ENCODE measurements at places on chromosomes 4 and X.

DNA sequence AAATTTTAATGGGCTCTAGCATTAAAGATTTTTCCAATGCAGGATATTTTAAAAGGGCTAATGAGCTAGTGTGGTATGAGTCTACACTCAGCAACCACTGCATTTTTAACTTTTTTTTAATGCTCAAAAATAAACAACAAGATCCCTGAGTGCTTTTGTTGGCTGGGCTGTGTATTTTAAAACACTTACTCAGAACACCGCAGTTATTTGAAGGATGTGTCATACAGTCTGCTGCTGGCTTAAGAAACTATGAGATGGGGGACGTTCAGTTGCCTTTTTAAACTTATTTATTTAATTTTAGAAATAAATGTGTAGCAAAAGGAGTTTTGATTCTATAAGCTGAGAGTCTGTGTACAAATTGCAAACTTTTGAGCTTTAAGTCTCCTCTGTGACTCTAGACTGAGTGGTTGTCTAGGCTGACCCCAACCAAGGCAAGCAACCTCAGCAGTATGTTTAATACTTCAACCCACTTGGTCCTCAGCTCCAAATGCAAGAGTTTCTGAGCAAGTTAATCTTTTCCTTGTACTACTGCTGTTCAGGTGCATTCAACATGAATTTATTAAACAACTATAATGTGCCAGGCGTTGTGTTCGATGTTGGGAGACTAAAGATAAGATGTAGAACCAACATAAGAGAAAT lies 278.6 kb upstream of the DIPK2B start:
- no peak for DNase-seq

- no peak for DNase-seq
These were observed 21.4 kb downstream of the MFAP3L start for GRCh38 chr4:170004651-170005295.

DNA sequence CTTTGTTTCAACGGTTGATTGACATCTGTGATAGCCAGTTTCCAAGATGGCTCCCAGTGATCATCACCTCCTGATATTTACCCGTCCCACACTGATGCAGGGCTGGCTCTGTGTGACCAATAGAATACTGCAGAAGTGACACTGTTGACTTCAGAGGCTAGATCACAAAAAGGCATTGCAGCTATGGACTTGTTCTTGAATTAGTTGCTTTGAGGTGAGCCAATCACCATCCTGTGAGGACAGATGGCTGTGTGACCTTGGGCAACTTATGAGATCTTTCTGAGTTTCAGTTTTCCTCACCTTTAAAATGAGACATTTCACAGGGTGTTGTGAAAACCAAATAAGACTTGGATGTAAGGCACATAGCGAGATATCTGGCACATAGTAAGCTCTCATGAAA lies 1.8 kb upstream of the GPR82 start:
- no peak for DNase-seq

DNA sequence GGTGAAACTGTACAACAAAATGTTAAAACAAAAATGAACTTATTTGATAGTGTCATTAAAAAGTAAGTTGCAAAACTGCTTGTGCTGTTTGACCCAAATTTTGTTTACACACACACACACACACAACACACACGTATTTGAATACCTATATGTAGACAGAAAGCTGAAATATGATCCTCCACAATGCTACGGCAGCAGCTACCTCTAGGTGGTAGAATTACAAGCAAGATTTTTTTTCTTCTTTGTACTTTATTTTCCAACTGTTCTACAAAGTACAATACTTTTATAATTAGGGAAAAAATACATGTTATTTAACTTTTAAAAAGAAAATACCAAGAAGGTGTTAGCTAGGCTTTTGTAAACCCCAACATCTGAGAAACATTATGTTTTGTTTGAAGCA lies 1.2 kb downstream of the CYTL1 start:
- no peak for DNase-seq

GRCh38 chrX:130649738-130650137 lies 248.0 kb downstream of the RBMX2 start:
- no peak for DNase-seq

DNA sequence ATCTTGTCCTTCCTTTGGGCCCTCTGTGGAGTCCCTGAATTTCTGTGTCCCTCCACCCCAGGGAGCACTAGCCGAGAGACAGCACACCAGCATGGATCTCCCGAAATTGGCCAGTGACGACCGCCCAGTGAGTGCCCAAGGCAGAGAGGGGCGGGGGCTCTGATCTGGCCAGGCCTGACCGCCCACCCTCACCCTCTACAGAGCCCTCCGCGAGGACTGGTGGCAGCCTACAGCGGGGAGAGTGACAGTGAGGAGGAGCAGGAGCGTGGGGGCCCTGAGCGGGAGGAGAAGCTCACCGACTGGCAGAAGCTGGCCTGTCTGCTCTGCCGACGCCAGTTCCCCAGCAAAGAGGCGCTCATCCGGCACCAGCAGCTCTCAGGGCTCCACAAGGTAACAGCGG lies 8.4 kb upstream of the UBA1 start:
- no peak for DNase-seq

- no peak for DNase-seq
These were observed 32.2 kb upstream of the CCKAR start for GRCh38 chr4:26522478-26522877.
